ENCODE measurements at places on chromosomes 7 and 10. TPM values are rescaled to one million over a fixed set of nuclear protein-coding genes. Genes with fewer than 3 reads are reported as not detected.
A peak's percentile ranks its signal among the peaks of the same experiment; 100 is the strongest.

The TFPI2 gene
- 17.4 TPM for total RNA-seq

The TMEM184A gene
- total RNA-seq, result 3.2 TPM

The GBX1 gene
- not detected for total RNA-seq

The TMEM213 gene
- not detected for total RNA-seq

The FAM180A gene
- total RNA-seq, result not detected

The NUTM2E gene
- total RNA-seq, result 0.05 TPM

The ADRB1 gene
- 1.4 TPM for total RNA-seq

DNA sequence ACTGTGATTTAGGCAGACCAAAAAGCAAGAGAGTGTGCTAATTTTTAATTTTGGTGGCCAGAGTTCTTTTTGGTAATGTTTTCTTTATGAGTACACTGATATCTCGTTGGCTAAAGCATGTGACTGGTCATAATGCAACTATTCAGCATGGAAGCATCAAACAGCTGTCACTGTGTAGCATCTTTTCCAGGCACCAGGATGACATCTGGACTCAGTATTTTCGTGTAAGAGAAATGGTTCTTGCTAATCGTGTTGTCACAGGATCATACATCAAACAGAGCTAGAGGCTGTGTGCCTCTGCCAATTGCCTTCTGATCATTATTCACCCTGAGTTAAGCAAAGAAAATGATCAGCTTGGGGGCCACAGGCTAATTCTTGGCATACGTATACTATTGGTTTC, 118.9 kb downstream of the SND1 start:
- no peak for DNase-seq

DNA sequence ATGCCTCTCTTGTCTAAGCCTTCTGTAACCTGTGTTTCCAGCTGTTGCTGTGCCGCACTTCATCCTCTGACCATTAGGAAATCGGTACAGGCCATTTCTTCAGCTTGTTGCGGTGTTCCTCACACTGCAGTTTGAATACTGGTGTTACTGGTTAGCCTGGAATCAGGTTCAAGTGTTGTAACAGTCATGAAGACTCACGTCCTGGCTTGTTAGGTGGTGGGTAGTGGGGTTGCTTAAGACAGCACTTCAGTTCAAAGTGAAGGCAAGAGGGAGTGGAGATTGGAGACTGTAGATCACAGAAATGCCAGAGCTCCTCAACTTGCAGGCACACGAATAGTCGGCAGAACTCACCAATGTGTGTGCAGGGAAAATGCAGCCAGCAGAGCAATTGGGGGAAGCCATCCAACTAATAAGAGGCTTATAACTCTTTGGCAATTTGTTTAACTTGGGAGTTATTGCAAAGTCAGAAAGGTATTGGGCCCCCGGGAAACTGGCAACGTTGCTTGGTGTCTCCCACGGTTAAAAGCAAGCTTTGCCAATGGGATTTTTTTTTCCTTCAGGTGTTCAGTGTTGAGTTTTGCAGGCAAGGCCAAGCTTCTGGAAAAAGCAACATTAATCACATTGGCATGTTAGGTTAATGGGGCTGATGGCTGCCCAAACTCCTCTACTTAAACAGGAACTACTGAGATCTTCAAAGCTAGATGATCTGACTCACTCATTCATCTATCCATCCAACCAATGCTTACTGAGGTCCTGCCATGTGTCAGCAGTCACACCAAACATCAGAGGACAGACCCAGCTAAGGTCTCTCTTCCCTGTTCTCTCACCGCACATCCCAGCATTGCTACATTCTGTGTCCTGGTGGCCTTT, 380.9 kb downstream of the GATA3 start:
- DNase-seq, result no peak

DNA sequence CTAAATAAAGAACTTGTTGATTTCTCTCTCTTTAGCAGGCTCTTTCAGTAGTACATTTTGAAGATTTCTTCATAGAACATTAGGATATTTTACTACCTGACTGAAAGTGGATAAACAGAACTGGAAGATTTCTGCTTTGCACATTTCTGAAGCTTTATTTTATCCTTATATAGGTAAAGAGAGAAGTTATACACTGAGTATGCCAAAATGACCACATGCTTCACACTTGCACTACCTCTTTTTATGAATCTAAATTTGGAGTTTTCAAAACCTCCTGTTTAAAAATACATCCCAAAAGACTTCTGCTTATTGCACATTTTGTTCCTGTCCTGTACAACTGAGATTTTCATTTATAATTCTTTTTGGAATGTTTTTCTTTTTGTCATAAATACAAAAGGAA, 197.4 kb upstream of the PRPS1L1 start:
- no peak for DNase-seq

DNA sequence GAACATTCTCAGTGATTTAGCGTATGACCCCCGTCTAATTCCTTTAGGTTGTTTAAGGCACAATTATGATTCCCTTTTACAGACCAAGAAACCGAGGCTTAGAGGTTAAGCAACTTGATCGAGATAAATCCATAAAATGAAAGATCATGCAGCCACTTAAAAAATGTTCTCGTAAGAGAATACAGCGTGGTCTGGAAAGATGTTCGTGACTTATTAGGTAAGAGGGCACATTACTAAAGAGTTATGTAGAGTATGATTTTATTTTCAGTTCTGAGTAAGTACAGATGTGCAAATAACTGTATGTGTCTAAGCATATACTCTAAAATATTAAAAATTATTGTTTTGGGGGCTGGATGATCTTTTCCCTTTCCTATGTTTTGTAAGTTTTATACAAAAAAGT, 575.1 kb downstream of the PARD3 start:
- DNase-seq, result no peak

DNA sequence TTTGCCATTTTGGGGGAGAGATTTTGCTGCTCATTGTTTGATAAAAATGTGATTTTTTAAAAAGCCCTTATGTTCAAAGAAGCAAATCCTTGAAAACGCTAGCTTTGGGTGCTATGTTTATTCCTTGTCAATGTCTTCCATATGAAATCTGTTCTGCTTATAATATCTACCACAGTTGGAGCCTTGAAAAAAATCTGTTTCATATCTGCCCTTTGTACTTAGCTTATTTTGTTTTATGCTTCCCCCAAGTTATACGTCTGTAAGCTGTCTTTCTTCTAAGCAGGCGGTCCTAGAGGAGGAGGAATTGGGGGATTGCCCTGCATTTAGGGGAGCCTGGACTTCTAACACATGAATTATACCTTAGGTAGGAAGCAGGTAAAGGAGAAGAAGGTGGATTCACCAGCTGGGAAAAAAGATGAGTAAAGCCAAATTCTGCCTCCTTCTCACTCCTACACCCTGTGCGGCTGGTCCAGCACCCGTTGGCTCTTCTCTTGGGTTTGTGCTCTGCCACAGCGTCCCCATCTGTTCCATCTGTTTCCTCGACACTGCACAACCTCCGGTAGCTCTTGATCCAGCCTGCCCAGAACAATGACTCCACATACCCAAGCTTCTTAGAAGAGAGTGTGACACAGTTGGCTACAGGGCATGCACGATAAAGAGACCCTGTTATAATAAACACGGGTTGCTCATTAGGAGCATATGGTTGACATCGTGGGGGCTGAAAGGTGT, 31.9 kb upstream of the NEUROD6 start:
- no peak for DNase-seq

DNA sequence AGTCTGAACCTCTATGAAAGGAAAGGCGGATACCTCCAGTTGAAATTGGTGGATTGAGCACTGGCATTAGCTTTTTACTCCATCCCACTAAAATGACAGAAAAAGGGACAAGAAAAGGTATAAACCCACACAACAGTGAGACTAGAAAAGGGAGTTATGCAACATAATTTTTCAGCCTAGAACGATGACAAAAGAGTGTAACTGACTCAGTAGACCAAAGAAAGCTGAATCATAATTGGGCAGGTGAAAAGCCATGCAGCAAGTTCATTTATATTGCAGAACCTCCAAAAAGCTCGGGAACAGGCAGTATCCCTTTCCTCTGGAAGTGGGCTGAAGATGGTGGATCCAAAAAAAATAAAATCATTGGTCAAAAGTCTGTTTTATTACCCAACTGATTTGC, 30.5 kb upstream of the ZCCHC24 start:
- DNase-seq, result no peak

DNA sequence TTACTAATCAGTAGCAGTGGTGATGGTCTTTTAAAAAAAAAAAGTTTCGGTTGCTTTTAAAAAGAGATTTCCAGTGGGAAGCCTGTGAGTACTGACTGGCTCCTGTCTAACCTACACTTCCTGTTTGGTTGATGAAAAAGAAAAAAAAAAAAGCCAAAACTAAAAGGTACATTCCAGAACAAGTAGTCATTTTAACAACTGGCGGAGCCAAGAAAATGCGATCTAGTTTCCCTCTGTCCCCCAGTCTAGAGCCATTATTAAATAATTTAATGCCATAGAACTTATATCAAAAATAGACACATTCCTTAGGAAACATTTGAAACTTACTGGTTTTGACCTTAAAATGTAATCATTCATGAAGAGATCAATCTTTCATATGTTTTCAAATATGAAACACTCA, 254.2 kb upstream of the C7orf33 start:
- DNase-seq, result no peak

- DNase-seq, result no peak
Observed at GRCh38 chr10:30878920-30879319, 152.7 kb downstream of the ZNF438 start.

DNA sequence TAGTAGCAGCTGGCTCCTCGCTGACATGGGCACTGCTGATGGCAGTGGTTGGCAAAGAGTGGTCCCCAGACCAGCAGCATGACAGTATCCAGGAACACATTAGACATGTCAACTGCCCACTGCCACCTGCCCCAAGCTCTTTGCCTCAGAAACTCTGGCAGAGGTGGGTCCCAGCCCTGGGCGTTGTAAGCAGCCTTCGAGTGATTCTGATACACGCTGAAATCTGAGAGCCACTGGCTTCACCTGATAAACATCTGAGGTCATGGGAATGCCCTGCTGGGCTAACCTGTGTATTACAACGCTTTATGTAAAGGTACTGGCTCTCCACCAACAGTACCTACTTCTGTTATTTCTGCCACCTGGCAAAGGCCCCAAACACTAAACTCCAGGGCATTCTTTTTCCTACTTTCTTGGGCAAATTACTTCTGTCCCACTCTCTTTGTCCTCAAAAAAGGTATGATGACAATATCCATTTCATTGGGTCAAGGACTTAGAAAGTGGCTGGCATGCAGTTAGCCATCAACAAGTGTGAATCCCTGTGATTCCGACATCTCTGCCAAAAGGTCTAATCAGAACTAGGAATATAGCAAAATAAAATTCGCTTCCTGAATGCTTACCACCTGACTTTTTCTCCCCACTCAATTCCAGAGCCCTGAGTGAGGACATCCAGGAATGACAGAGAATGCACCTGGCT, 9.2 kb downstream of the SGMS1 start:
- no peak for DNase-seq

DNA sequence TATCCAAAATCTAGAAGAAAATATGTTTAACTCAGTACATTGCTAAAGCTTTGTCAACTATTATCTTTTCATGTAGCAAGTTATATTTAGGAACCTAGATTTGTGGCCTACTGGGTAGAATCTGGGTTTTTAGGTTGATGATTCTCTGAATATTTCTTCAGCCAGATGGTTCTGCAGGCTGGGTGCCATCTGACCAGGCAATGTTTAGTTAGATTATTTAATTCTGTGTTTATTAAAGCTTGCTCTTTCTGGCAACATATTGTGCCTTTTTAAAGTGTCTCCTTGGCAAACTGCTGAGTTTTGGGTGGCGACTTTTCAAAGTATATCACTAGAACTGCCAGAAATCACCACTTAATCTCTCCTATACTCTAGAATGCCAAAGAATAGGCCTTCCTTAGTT, 114.1 kb downstream of the LHFPL3 start:
- DNase-seq, result no peak

- no peak for DNase-seq
Observed at GRCh38 chr7:138878051-138878450, 80.1 kb upstream of the ATP6V0A4 start.

DNA sequence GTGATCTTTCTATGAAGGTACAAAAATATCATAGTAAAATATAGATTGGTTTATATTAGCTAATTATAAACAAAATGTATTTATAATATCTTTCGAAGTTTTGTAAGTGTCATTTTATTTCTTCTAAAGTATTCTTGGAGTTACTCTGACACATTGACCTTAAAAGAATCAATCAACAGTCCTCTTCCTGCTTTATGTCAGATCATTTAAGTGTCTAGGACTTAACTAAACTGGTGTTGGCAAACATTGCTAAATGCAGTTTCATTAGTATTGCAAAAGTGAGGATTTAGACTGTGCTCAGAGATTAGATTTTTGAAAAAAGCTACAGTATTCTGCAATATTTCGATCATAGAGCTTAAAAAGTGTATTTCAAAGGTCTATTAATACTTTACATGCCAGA, 10.3 kb downstream of the GLCCI1 start:
- no peak for DNase-seq

DNA sequence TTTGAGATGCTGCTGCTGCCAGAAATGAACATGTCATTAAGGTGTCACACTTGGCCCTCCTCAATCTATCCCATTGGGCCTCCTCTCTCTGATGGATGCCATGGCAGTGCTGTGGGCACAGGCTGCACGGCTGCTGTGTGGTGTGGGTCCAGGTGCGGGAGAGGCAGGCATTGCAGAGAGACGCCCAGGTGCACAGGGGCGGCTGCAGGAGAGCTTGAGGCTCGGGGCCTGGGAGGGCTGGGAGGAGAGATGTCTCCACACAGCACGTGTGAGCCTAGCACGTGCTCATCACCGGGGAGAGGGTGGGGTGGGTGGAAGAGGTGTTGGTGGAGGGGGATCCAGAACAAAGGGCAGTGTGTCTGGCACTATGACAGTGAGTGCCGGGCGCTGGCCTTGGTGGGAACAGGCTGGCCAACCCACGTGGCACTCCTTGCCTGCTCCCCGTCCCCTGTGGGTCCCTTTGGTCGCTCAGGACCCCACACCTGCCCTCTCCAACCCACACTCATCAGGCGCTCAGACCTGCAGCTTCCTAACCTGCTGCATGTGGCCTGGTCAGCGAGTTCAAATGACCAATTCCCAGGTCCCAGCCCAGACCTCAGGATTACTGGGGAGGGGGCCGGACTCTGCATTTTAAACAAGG, 39.9 kb upstream of the BNIP3 start:
- DNase-seq, result no peak

DNA sequence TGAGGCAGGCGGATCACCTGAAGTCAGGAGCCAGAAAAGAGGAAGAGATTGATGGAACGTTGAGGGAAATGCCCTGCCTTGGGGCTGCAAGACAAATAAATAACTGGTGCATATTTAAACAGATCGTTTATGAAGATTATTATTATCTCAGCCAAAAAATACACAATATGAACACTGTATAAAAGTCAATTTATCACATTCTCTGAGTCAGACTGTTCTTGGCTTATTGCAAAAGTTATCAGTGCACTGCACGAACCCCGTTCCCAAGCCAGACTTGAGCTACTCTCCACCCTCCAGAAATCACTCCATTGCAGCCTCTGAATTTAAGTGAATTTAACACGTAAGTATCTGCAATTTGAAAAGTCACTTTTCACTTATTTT, 1.6 kb downstream of the DNMBP start:
- DNase-seq, result peak; percentile 6

GRCh38 chr10:50452603-50453002, 171.2 kb downstream of the SGMS1 start:
- no peak for DNase-seq

DNA sequence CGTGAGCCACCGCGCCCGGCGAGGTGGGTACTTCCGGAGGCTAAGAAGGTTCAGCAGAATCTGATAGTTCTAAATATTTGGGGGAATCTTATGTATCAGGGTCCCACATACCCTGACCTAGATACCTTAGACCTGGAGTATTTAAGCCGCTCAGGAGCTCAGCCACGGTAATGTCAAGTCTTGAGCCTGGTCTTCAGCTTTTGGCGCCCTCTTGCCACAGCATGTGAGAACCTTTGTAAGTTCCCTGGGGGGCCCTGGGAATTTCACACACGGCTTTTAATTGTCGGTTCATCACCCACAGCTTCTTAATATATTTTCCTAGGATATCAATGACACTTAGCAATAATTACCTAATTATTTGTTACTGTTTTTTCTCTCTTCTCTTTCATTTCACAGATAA, 324.3 kb upstream of the GALNT17 start:
- no peak for DNase-seq
